ENCODE measurements at places on chromosomes 3 and 15. TPM values are rescaled to one million over a fixed set of nuclear protein-coding genes. Genes with fewer than 3 reads are reported as not detected.
A peak's percentile ranks its signal among the peaks of the same experiment; 100 is the strongest.

- DNase-seq, result no peak
- H3K36me3 ChIP-seq, result no peaks in the 10 kb centered on the region
- no peaks in the 10 kb centered on the region for H3K4me1 ChIP-seq
Observed at GRCh38 chr3:151314137-151314536, 2.5 kb downstream of the GPR87 start.

GRCh38 chr15:80020731-80021130 lies 38.7 kb upstream of the ZFAND6 start:
- no peaks in the 10 kb centered on the region for H3K27me3 ChIP-seq
- no peak overlapping the region for H3K4me3 ChIP-seq
- H3K27ac ChIP-seq, result no peak overlapping the region
- no peaks in the 10 kb centered on the region for H3K36me3 ChIP-seq
- no peaks in the 10 kb centered on the region for H3K4me1 ChIP-seq

DNA sequence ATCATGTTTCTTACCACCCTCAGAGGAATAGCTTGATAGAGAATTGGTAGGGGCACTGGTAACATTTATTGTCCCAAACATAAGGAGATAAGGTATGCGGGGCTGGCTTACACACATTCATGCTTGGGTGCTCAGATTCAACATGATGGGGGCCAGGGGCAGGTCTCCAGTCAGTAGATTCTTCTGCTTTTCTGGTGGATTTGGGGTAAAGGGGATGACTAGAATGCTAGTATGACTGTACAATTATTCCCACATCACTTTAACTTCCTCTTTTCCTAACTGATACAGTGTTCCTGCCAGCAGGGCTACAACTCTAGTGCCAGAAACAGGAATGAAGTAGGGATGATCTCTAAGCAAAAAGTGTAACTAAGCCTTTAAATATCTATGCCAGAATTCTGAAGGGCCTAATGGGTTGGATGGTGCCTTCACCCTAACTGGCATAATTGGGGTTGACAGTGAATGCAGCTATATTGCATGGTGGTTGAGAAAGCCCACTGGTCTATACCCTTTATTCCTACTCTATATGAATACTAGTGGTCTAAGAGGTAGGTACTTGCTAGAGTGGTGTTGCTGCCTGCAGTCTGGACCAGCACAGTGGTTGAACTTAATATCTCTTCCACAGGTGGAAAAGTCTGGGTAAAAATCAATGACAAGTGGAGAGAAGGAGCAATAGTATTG lies 117.4 kb downstream of the IL12A start:
- H3K27me3 ChIP-seq, result no peaks in the 10 kb centered on the region
- H3K36me3 ChIP-seq, result no peaks in the 10 kb centered on the region
- no peak for DNase-seq
- no peak overlapping the region for H3K27ac ChIP-seq
- no peak overlapping the region for H3K4me3 ChIP-seq

NGLY1 gene
- total RNA-seq, result 39.0 TPM

DNA sequence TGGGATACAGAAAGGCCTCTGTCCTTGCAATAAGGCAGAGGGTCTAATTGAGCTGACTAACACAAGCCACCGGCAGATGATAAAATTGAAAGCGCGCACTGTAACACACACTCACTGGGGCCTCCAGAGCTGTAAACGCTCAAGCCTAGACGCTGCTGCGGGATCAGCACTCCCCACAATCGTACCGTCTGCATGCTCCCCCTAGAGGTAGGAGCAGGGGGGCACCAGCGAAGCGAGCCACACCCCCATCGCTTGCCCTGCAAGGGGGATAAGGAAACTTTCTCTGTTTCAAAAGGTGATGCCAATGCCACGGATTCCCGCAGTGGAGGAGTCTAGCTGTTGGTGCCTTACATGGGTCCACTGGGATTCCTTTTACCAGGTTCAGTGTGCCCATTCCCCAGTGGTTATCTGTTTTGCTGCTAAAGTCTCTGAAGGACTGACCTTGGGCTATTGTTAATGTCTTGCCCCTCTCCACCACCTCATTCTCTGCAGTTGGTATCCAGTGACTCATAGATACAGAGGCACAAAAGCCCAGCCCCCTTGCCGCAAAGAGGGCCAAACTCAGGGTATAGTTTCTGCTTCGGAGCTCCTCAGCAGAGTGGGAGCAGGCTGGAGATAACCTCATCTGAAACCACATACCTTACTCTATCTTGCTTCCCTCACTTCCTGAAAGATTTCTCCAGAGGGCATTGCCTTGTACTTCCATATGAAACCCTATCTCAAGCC lies 139.3 kb upstream of the KBTBD8 start:
- H3K27me3 ChIP-seq, result no peaks in the 10 kb centered on the region
- H3K27ac ChIP-seq, result no peak overlapping the region
- H3K36me3 ChIP-seq, result no peaks in the 10 kb centered on the region
- no peaks in the 10 kb centered on the region for H3K4me1 ChIP-seq
- no peak overlapping the region for H3K4me3 ChIP-seq

- H3K4me3 ChIP-seq, result no peak overlapping the region
- H3K36me3 ChIP-seq, result no peaks in the 10 kb centered on the region
- no peaks in the 10 kb centered on the region for H3K27me3 ChIP-seq
Observed at GRCh38 chr15:88878720-88879184, 16.6 kb downstream of the HAPLN3 start.

DNA sequence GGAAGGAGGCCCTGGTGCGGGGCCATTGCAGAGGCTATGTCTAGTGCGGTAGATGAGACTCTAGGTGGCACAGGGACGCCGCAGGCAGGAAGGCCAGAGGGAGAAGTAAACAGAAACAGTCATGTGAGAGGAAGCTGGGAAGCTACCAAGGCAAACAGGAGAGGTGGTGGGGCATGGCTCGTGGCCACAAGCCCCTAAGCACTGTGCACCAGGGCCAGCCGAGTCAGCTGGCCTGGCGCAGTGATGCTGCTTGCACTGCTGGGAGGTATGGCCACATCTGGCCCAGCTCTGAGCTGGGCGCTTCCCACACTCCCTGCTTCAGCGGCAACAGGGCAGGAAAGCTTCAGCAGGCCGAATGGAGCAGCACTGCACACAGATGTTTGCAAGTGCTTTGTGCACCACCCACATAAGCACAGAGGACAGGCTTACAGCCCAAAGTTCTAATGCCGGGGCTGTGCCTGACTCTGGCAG lies 76.6 kb downstream of the SRGAP3 start:
- H3K27me3 ChIP-seq, result no peaks in the 10 kb centered on the region
- no peak overlapping the region for H3K27ac ChIP-seq
- H3K4me3 ChIP-seq, result no peak overlapping the region
- no peaks in the 10 kb centered on the region for H3K4me1 ChIP-seq
- no peaks in the 10 kb centered on the region for H3K36me3 ChIP-seq

DNA sequence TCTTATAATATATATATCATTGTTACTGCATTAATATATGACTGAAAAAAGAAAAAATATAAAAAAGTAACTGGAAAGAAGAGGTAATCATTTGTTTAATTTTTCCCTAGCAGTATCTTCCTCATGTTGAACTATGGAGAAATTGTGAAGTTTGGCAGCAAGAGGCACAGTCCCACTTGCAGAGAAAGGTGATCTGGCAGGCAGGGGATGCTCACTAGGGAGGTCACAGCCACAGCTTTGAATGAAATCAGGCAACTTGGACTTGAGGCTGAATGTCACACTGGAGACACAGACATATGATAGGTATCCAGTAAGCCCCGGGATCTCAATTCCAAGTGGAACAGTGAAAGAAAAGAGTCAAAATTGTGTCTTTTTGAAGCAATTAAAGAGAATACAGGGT lies 149.9 kb upstream of the RORA start:
- no peaks in the 10 kb centered on the region for H3K4me1 ChIP-seq
- H3K4me3 ChIP-seq, result no peak overlapping the region
- no peak overlapping the region for H3K27ac ChIP-seq

DNA sequence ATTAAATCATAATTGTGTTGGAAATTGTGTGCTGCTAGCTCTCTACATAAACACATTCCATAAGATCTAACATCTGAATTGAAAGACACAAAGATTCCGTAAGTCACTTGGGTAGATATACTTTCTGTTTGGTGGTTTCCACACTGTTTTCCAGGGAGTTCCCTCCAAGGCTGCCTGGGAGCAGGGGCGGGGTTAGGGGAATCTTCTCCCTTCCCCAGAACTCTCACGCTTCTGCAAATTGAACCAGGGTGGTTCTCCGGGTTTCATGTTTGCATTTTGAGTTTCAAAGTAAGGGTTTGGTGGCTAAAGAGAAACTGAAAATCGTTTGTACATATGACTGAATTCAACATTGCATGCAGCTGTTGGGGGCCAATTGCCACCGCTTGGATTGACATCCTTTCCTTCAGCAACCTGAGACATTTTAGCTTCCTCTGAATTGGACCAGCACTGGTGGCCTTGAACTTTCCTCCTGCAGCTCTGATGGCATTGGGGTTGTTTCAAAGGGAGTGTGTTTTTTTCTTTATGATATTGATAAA lies 192.7 kb upstream of the FEZF2 start:
- H3K4me3 ChIP-seq, result no peak overlapping the region
- no peaks in the 10 kb centered on the region for H3K27me3 ChIP-seq
- no peak for DNase-seq
- no peaks in the 10 kb centered on the region for H3K4me1 ChIP-seq

GRCh38 chr3:61876797-61877196 lies 315.4 kb downstream of the PTPRG start:
- H3K4me1 ChIP-seq, result no peaks in the 10 kb centered on the region
- H3K27me3 ChIP-seq, result no peaks in the 10 kb centered on the region
- no peak overlapping the region for H3K4me3 ChIP-seq
- H3K36me3 ChIP-seq, result no peaks in the 10 kb centered on the region

DNA sequence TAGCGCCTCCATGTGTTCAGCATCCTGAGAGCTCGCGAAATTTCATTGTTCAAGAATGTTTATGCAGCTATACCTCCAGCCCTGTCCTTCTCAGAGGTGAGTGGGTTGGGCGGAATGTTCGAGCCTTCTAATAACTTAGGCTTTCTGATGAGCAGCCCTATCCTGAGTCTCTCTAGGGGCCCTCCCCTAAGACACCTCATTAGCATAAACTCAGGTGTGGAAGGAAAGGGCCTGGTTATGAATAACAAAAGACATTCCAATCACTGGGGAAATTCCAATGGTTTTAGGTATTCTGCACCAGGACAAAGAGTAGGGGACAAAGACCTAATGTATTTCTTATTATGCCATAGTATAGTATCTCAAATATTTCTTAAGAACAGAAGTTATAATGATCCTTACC lies 138.1 kb upstream of the PDZRN3 start:
- H3K27me3 ChIP-seq, result no peaks in the 10 kb centered on the region
- H3K27ac ChIP-seq, result no peak overlapping the region
- no peak overlapping the region for H3K4me3 ChIP-seq
- H3K36me3 ChIP-seq, result no peaks in the 10 kb centered on the region
- DNase-seq, result no peak

TRIP4 gene
- total RNA-seq, result 19.8 TPM

DNA sequence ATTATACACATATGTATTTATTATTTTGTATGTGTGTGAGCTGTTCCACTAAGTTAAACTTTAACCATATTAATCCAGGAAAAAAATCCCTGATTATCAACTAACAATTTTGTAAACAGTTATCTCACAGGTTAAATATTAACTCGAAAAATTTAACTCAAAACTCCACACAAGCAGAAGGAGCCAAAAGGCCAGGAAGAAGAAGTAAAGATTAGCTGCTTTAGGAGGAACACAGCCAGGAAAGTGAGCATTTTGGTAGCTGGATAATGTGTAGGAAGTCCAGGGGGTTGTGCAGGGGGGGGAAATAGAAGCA lies 425.0 kb downstream of the TIGIT start:
- H3K4me1 ChIP-seq, result no peaks in the 10 kb centered on the region
- no peak for DNase-seq
- no peaks in the 10 kb centered on the region for H3K27me3 ChIP-seq
- H3K27ac ChIP-seq, result peak overlapping the region; percentile 19
- H3K4me3 ChIP-seq, result no peak overlapping the region

NANOGP8 gene
- total RNA-seq, result 1.6 TPM

DNA sequence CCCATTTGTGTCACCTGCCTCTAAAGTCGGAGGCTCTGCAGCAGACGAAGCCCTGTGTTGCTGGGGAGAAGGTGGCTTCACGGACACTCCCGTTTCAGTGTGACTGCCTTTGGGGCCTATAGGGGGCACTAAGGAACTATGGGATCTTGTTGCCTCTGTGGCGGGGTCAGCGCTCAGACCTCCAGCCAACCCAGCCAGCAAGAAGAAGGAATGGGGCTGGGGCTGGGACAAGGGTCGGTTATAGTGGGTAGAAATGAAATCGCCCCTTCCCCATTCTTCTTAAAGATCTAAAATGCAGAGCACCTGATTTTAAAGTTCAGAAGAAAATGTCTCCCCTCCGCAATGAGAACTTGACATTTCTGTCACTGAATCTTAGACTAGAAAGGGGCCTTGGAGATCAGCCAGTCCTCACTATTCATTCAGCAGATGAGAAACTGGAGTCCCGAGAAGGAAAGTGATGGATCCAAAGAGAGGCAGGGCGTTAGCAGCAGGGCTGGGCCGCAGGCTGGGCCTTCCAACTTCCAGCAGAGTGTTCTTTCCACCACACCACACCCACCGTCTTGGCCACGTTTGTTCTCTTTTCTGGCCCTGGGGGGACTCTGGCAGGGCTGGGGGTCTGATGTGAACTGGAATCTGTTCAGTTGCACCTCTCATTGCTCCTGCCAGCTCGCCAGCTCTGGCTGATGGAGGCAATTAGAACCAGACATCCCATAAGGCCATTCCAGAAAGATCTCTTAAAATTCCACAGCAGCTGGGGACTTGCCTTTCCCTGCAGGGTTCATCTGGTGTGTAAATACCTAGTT lies 195.4 kb downstream of the OPA1 start:
- no peaks in the 10 kb centered on the region for H3K27me3 ChIP-seq
- peaks cover 9% of the 10 kb centered on the region for H3K4me1 ChIP-seq
- no peak overlapping the region for H3K27ac ChIP-seq
- no peak overlapping the region for H3K4me3 ChIP-seq
- DNase-seq, result no peak

DNA sequence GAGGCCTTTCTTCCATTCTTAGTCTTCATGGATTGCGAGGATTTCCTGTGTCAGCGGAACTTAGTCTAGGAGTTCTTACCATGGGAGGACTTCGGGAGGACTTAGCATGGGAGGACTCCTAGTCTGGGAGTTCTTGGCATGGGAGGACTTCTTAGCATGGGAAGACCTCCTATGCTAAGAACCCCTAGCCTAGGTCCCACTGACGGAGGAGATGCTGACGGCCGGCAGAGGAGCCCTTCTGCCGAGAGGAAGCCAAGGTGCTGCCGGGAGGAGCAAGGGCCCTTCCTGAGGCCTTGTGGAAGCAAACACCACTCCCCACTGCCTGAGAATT lies 35.6 kb upstream of the LDHAL6B start:
- no peaks in the 10 kb centered on the region for H3K27me3 ChIP-seq
- DNase-seq, result no peak
- no peak overlapping the region for H3K4me3 ChIP-seq
- no peaks in the 10 kb centered on the region for H3K36me3 ChIP-seq

ACP3 gene
- total RNA-seq, result 3.9 TPM

GRCh38 chr3:163951397-163951987 lies 1126.8 kb downstream of the SI start:
- no peaks in the 10 kb centered on the region for H3K4me1 ChIP-seq
- H3K27me3 ChIP-seq, result no peaks in the 10 kb centered on the region
- no peak overlapping the region for H3K4me3 ChIP-seq
- H3K27ac ChIP-seq, result no peak overlapping the region
- DNase-seq, result no peak

GRCh38 chr15:59457103-59457502 lies 19.1 kb downstream of the FAM81A start:
- no peaks in the 10 kb centered on the region for H3K36me3 ChIP-seq
- H3K4me1 ChIP-seq, result peaks cover 5% of the 10 kb centered on the region
- no peak for DNase-seq
- no peak overlapping the region for H3K4me3 ChIP-seq
- H3K27me3 ChIP-seq, result no peaks in the 10 kb centered on the region

Measured in Peyer's patch (tissue), 4 donors.